ENCODE measurements at places on chromosomes 6 and 20.

- DNase-seq: peak; percentile 37
Measured at GRCh38 chr6:125191916-125192609, 38.5 kb downstream of the TPD52L1 start.

DNA sequence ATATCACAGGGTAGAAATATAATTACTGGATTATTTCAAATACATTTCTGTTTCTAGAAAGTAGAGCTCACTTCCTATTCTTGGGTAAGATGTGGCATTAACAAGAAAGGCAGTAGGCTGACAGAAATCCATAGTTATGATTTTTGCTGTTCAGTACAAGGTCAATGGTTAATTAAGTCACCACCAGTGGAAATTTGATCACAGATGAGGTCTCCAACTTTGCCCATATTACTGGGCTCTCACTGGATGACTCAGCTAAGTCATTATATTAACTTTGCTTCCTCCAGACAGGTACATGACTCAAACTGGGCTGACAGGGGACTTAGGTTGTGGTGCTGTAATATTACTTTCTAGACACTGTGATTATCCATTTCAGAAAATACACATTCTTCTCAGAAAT lies 212.4 kb downstream of the GRIK2 start:
- no peak for DNase-seq

GRCh38 chr6:111973118-111973761 lies 80.7 kb upstream of the CCN6 start:
- peak; percentile 68 for DNase-seq

DNA sequence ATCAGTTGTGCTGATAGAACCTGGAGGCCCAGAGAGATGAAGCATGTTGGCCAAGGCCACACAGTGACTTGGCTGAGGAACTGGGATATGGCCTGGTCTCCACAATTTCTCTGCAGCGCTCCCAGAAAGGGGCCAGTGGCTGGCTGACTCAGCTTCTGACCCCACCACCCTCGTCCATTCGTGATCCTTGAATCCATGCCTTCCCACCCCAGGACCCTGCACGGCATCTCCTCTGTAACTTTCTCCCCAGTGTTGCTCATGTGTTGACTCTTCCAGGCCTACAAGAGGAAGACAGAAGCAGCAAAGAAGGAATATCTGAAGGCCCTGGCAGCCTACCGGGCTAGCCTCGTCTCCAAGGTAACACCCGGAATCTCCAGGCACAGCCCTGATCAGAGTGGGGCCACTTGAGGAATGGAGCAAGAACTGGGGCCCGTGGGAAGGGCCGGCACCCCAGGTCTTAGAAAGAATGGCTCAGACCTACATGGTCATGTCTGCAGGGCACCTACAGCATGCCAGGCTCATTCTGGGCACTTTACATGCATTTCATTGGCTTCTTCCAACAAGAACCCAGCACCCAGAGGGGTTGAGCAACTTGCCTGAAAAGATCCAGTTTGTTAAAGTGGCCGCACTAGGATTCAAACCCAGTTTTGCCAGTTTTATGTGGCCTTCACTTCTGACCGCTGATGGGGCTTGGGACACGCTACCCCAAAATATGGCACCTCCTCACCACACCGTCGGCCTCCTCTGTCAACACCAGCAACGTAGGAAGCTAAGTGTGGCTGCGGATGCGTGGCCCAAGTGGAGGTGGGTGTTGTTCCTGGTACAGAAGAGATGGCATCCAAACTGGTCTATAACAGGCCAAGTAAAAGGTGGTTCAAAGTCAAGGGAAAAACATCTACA lies 122.2 kb downstream of the JPH2 start:
- DNase-seq: no peak

DNA sequence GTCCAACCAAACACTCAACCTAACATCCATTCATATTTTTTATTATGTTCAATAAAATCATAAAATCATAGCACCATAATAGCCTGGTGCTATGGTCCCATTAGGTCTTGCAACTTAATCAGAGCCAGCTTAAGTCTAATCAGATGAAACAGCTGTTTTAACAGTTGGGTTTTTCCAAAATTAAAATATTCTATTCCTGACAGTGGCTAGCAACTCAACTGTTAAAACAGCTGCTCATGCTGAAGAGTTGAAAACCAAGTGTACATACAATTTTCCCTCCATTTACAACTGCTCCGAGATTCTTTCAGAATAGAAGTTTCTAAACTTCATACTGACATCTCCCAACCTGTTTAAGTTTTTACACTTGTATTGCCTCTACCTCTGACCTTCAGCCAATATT lies 89.5 kb downstream of the UBE3D start:
- no peak for DNase-seq

GRCh38 chr6:139161817-139162284 lies 27.0 kb downstream of the HECA start:
- no peak for DNase-seq

DNA sequence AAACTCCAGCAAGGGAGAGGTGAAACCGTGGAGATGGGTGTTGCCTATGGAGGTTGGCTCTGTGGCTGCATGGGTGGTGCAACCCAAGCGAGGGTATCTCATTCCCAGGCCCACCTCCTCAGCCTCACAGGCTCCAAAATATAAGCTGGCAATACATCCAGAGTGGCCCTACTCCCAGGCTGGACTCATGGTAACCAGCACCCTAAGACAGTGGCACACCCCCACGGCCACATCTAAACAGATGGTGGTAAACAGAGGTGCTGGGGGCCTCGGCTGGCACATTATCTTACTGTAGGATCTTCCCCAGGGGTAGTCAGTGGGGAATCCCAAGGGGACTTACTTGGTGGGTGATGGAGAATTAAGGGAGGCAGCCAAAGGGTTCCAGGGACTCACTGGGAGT lies 33.7 kb upstream of the CCND3 start:
- no peak for DNase-seq

- DNase-seq: no peak
Measured at GRCh38 chr20:58102744-58103516, 125.5 kb downstream of the ANKRD60 start.

DNA sequence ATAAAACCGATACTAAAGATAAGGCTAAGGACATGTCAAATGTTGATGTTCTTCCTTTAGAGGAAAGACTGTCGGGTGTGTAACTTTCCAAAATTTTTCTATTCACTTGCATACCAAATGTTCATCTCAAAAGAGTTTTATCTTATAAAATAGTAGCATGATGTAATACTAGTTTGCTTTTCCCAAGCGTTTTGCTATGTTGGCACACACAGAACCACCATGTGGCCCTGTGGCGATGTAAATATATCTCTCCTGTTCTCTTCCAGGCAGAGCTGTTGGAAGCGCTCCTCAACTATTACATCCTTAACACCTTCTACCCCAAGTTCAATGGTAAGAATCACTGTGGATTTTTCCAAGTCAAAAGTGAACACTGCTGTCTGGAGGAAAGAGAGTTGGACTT lies 26.5 kb downstream of the LBP start:
- DNase-seq: no peak

GRCh38 chr6:131042664-131043063 lies 20.4 kb downstream of the EPB41L2 start:
- DNase-seq: no peak

GRCh38 chr20:2114990-2115681 lies 13.5 kb downstream of the STK35 start:
- DNase-seq: no peak

- DNase-seq: no peak
Measured at GRCh38 chr6:159945801-159946392, 23.0 kb upstream of the IGF2R start.

DNA sequence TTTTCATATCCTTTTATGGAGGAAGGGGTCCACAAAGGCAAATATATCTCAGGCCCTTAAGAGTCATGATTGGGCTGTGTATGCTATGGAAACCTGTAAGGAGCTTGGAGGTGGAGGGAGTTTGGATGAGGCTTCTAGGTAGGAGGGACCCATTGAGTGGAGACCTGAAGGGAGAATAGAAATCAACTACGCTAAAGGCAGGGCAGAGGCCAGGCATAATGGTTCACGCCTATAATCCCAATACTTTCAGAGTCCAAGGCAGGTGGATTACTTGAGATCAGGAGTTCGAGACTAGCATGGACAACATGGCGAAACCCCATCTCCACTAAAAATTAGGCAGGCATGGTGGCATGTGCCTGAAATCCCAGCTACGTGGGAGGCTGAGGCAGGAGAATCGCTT lies 34.4 kb upstream of the ZNF217 start:
- no peak for DNase-seq

- DNase-seq: no peak
Measured at GRCh38 chr6:134624781-134625180, 306.9 kb upstream of the SGK1 start.

DNA sequence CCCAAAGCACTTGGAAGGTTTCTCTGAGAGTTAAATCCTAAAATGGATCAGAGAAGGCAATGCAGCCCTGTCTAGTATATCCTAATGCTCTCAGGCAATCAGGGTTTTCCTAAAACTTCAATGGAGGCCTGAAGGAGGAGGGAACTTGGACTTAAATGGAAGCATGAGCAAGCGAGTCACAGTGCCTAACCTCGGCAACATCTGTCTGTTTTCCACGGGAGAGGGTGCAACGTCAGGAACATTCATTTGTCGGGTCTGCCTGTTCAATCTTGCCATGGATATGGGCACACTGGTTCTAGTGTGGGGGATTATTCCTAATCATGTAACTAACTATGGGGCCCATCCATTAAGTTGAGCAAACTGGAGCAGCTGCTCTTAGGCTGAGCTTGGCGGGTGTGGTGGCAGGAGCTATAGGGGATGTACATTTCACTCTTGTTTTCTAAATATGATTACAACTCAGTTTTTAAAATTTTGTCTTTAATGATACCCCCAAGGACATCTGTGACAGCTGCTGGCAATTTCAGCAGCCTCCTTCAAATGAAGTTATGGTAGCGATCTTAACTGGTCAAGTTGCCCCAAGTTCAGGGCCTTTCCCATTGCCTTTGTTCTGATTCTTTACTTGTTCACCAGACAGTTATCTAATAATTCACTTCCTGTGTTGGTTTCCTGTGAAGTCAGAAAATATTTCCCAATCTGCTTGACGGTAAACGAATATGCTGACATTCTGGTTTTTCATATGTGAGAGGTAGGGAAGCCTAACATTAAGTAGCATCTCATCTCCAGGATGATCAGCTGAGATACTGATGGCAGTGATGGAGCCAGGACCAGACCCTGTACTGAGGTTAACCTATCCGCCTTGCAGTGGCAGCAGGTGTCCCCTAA lies 21.6 kb downstream of the DSE start:
- DNase-seq: peak; percentile 46

- DNase-seq: no peak
Measured at GRCh38 chr6:47836046-47836445, 54.2 kb downstream of the OPN5 start.

- DNase-seq: peak; percentile 51
Measured at GRCh38 chr20:10603971-10604864, 69.6 kb downstream of the JAG1 start.

- DNase-seq: no peak
Measured at GRCh38 chr6:45630314-45630713, 252.6 kb upstream of the SUPT3H start.

- no peak for DNase-seq
Measured at GRCh38 chr6:57123111-57123510, 33.1 kb downstream of the ZNF451 start.

GRCh38 chr6:79184641-79185040 lies 49.8 kb downstream of the HMGN3 start:
- no peak for DNase-seq

DNA sequence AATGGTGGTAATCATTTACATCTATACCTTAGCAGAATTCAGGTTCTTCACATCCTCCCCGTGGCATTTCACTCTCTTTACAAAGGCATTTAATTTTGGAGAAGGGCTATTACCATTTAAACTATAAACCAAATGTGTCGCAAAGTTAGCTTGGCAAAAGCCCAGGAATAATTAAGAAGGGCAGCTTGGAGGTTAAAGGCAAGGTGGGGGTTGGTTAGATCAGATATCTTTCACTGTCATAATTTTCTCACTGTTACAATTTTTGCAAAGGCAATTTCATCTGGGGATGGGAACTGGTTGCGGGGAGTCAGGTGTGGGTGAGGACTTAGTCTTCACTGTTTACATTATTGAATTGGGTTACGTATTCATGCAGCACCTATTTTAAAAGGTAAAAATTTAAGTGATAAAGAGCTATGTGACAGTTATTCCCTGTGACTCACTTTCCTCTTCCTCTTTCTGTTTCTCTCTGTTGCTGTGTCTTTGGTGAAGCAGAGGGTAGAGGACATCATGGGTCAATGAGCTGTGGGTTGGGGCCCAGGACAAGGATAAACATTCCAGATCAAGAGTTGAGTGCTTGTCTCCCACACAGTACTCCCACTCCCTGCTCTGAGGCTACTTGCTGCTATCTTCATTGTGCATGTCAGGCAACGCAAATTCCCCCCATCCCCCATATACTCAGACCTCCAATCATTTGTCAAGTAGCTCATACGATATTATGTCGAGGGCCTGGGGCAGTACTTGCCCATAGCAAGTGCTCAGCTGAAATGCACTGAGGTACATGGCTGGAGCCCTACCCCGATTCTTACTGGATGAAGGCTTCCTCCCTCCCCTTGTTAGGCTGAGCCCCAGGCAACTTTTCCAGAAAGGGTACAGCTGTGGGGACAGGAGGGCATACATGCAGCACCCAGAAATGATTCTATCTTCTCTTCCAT lies 223.1 kb upstream of the MYLIP start:
- no peak for DNase-seq

DNA sequence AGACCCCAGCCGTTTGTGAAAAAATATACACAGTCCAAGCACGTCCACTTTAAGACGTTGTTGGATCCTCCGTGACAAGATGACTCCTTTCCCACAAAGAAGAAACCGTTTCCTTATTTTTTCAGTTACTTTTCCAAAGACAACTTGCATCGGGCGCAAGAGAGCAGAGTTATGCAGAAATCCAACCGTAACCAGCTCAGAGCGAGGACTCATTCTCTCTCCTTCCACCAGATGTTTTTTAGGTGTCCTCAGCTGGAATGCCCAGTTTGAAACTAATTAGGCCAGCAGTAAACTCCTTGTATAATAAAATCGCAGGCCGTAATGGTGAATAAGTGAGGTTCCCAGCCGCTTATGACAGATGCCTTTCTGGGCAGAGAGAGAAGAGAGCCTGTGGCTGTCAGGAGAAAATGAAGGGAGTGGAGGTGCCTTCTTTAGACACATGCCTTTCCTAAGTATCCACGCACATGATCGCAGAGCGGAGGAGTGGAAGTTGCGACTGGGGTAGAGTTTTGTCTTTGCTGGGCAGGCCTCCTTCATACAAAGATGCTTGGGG lies 2.8 kb downstream of the EYA2 start:
- DNase-seq: no peak

- no peak for DNase-seq
Measured at GRCh38 chr6:40880906-40881305, 158.1 kb downstream of the UNC5CL start.

DNA sequence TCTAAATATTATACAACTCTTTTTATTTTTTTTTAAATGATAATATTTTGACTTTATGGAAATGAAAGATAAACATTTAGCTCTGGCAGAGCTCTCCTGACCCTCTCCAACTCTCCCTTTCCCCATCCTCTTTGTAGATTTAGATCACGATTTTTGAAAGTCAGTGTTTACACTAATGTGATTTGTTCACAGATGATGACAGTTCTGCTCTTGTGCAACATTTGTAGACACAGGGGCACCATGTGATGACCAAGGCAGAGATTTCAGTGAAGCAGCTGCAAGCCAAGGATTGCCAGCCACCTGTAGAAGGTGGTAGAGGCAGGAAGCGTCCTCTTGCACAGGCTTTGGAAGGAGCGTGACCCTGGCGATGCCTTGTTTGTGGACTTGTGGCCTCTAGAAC lies 483.2 kb downstream of the QKI start:
- no peak for DNase-seq

- DNase-seq: no peak
Measured at GRCh38 chr6:118921084-118921483, 13.9 kb downstream of the MCM9 start.

All from pulmonary artery endothelial cell (primary cell).